Activated CD8-positive, alpha-beta memory T cell treated with anti-CD3 and anti-CD28 coated beads for 4 hours (primary cell): ENCODE measurements at places on chromosomes 7 and 10.

GRCh38 chr10:126135177-126135576, 238.8 kb downstream of the FANK1 start:
- DNase-seq = no peak

- no peak for DNase-seq
Observed at GRCh38 chr10:49325916-49326783, 27.2 kb downstream of the C10orf71 start.

- DNase-seq = no peak
Observed at GRCh38 chr7:23234569-23235296, 11.8 kb upstream of the GPNMB start.

GRCh38 chr7:135957627-135958026, 19.5 kb downstream of the MTPN start:
- no peak for DNase-seq

GRCh38 chr7:38373155-38373554, 99.7 kb upstream of the TARP start:
- no peak for DNase-seq

DNA sequence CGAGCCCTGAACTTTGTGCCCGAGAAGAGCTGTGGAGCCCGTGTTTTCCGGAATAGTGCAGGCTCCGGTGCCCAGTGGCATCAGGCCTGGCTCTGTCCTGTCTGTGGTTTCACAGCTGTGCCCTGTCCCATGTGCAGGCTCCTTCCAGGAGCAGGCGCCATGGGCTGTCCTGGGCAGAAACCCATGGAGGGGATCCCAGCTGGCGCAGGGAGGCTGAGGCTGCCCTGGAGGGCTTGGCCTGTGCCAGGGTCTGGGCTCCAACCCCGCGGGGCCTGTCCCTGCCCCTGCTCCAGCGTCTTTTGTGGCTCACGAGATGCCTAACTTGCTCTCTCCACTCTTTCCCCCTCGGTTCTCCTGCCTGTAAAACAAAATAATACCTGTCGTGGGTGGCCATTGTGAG, 23.3 kb upstream of the CRHR2 start:
- DNase-seq = no peak

DNA sequence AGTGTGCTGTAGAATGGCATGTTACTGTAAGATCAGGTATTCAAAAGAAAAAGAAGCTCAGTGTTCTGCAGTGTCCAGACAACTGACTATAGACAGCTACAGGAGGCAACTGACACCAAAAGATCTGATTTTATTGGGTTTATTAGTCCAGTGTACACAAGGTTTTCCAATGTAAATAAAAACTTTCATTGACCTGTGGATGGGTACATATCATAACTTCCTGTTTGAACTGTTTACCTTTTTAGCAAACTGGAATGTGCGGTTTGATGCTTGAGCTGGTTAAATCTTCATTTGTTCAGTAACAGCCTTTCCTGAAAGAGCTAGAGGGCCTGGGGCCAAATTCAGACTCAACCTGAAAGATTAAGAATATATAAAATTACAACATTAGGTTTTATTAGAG, 172.6 kb upstream of the SP8 start:
- DNase-seq = no peak

- no peak for DNase-seq
Observed at GRCh38 chr7:134307320-134307719, 9.4 kb downstream of the SLC35B4 start.

DNA sequence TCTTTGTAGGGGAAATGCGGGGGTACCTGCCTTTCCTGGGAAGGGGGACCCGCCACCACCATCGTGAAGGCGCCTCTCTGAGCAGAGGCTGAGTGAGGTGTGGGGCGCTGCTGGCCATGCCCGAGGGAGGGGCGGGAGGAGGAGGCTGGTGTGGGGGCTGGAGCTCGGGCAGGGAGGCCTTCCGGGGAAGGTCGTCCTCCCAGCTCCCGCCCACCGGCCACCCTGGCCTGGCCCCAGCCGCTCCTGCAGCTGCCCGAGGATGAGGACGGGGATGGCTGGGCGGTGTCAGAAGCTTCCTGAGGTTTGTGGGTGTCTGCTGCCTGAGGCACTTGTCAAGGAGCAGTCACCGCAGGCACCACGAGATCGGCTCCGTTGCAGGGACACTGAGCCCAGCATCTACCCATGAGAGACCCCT, 11.4 kb downstream of the PWWP2B start:
- no peak for DNase-seq

DNA sequence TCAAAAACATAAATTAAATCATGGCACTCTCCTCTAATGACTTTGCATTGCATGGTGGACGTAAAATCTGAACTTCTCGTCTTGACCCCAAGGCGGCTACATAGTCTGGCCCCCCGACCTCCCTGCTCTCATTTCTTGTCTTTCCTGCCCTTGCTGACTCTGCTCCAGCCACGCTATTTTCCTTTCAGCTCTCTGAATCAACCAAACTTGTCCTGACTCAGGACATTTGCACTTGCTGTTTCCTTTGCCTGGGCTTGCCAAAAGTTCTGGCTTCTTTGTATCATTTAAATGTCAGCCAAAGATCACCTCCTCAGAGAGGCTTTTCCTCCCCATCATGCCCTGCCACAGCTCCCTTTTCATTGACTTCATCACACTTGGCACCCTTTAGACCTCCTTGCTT, 107.7 kb upstream of the NFE2L3 start:
- no peak for DNase-seq

- no peak for DNase-seq
Observed at GRCh38 chr10:80126876-80127275, 5.7 kb upstream of the PLAC9 start.

DNA sequence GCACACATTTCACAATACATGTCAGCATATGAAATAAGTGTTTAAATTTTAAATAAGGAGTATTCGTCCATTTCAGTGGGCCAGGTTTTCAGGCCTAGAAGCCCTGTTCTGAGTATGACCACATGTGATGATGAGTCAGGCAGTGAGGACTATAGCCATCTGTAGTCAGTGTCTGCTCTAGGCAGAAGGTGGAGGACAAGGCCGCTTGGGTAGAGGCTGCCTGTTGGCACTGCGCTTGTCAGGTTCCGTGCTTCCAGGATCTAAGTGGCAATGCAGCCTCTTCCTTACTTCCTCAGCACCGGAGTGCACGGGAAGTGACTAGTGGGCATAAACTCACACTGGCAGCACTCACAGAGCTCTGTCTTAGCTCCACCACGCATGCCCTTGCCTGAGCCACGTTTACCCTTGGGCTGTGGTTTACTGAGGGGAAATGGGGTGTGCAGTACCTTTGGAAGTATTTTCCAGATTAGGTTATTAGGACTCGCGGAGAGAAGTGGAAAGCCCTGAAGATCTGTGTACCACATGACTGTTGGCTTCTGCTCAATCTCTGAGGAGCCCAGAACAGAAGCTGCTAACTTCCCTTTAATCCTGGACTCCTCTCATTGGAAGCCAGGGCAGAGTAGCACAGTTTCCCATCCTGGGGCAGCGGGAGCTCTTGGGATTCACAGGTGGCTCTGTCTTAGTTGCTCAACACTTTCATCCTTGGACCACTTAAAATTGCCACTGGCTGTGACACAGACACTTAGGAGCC, 87.5 kb upstream of the GJD4 start:
- DNase-seq = no peak

GRCh38 chr10:102610441-102610887, 33.8 kb upstream of the TRIM8 start:
- DNase-seq = no peak

DNA sequence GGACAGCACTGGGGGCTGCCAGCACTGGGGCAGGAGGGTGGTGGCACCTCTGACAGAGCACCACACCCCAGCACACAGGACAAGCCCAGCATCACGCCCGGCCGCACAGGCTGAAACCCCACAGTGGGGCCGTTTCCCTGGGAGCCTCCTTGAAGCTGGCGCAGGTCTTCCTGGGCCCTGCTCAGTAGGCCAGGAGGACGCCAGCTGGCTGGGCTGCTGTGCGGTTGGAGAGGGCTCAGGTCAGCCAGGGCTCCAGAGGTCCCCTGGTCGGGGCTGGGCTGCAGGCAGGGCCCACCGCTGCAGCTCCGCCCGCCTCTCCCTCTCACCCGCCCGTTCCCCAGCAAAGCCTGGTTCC, 137.3 kb downstream of the TCERG1L start:
- no peak for DNase-seq

DNA sequence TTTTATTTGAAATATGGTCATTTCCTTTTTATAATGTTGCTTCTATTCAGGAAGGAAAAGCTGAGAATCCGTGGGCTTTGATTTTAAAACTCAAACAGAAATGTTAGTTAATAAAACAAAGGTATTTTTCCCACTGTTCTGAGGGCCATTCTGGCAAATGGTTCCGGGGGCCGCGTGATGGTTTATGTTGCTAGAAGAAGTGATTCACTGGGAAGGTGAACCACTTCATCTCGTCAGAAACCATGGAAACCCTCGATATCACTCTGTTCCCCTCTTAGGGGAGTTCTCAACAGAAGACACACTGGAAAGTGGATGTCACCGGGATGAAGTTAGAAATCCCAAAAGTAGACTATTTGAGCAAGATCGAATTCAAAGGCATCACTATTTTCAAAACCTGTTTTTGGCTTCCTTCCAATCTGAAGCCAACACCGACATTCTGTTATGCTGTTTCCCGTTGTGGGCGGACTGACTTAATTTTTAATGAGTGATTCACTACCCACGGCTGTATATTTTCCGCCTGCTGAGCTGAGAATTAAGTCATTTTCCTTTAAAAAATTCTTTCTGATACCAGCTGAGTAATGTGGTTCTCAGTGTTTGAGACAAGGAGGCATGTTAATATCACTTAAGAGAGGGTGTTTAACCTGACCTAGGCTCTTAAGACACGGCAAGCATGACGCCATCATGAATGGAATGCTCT, 84.1 kb downstream of the PTPRE start:
- peak; percentile 59 for DNase-seq

DNA sequence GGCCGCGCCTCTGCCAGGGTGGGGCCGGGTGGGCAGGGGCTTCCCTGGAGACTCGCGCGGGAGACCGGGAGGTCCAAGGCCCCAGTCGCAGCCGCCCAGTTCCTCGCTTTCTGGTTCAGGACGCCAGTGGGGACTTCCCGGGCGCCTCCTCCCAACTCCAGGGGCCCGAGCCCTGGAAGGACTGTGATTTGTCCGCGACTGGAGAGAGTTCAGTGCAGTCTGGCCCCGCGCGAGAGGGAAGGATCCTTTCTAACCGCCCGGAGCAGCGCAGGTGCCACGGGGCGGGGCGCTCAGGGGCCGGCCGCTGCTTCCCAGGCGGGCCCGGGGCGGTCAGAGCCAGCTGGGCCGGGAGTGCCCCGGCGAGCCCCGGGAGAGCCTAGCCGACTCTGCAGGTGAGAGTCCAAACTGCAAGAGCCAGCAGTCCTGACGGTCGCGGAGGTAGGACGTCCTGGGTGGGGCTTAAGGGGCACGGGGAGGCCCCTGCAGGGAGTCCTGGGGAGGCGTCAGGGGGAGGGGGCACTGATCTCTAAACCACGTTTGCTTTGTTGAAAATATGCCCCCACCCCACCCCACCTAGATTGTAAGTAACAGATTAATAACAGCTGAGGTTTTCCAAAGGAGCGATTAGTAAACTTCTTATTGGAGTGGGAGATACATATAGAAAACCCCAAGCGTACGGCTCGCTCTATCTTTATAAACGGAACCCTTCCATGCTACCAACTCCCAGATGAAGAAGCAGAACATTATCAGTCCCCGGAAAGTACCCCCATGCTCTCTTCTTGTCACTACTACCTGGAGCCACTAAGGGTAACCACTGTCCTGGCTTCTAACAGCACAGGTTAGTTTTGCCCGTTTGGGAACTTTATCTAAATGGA, 8.2 kb downstream of the NKX2-3 start:
- no peak for DNase-seq

DNA sequence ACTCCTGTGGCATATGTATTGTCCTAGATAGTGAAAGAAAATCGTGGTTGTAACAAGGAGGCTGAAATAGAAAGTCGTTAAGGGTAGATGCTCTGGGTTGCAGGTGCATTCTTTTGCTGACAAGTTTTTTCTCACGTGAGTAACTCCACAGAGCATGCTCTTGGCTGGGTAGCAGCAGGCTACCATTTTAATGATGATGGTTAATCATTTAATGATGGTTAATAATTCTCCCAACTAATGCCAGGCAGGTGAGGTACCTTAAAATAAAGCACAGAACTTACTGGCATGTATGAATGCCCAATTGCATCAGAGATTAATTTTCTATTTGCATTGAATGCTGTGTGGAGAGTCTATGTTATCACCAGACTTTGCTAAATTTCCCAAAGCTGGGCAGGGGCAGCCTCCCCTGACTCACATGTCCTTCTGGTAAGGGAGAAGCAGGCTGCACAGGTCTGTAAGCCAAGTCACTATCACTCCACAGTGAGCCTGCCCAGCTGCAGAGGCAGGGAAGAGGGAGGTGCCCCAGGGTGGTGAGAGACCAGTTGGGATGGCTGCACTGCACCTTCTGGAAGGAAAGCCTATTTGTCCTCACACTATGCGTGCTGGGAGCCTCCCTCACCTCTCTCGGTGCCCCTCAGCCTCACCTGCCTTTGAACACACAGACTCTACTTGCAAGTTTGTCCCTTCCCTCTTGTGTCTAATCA, 287.0 kb upstream of the IGFBP3 start:
- no peak for DNase-seq

DNA sequence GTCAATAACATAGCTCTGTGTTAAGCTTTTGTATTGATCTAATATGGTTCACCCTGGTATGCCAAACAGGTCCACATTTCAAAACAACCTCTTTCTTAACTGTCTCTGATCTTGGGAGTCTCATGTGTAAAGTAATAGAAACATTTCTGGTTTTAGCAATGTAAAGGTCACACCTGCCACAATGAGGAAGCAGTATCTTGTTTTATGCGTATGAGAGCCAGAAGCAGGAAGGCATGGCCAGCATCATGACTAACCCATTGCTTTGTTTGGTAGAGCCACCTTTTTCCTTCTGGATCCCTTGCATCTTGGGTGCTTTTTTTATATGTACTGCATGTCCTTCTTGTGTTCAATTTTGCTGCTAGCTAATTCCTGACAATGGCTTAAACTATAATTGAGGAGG, 411.3 kb upstream of the SEMA3C start:
- no peak for DNase-seq

DNA sequence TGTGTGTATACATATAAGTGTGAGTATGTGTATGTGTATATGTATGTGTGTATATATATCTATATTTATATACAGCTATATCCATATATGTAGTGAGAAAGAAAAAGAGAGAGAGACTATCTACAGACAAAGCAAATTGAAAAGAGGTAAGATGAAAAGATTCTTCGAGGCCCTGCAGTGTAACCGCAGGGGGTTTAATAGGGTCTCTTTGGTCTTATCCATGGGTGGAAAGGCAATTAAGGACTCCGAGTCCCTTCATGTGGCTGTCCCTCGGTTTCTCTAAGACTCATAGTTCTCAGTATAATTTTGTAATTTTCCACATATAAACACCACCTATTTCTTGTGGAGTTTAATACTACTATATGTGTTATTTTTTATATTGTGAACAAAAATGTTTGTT, 50.6 kb upstream of the JAZF1 start:
- no peak for DNase-seq

GRCh38 chr10:99393036-99393435, 37.4 kb downstream of the GOT1 start:
- DNase-seq = no peak

GRCh38 chr7:156438011-156438410, 202.6 kb upstream of the RNF32 start:
- DNase-seq = no peak

DNA sequence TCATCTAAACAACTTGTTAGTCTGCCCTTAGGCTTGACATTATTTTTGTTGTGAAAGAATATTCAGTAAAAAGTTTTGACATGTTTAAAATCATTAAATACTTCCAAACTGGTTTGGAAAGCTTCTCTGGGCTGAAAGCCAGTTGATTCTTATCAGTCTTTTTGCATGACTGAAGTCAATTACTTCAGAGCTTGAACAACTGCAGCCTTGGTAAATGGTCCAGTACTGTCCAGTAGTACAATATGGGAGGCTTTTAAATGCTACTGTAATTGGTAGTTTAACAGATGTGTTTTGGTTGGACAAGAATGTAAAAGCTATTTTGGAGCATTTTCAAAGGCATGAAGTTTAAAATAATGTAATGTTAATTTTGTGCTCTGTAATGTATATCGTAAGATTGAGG, 103.4 kb downstream of the SDK1 start:
- no peak for DNase-seq
